Stimulated activated CD8-positive, alpha-beta memory T cell treated with anti-CD3 and anti-CD28 coated beads, Interleukin-15, amount 100 ng/mL, for 24 hours (primary cell): ENCODE measurements at places on chromosomes 11 and 22.

- no peak for DNase-seq
These were observed 7.5 kb upstream of the SYT8 start for GRCh38 chr11:1827095-1827813.

- no peak for DNase-seq
These were observed 24.6 kb upstream of the LDLRAD3 start for GRCh38 chr11:35919244-35919643.

- no peak for DNase-seq
These were observed 2.4 kb downstream of the OR52E1 start for GRCh38 chr11:5071799-5072198.

DNA sequence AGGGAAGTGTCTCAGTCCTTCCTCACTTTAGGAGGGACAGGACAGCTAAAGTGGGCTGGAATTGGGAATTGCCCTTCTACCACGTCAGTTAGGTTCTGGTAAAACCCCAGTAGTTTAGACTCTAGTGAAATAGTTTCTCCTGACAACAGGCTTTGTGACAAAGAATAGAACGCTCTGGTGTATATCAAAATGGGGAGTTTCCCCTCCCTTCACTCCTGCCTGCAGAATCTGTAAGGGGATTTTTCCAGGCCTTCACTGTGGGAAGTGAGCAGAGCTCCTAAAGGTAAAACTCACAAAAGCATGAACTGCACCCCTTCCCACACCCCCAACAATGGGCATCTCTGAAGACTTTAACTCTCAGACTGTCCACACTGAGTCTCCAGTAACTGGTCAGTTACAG, 460.9 kb upstream of the LRRC4C start:
- DNase-seq = no peak

DNA sequence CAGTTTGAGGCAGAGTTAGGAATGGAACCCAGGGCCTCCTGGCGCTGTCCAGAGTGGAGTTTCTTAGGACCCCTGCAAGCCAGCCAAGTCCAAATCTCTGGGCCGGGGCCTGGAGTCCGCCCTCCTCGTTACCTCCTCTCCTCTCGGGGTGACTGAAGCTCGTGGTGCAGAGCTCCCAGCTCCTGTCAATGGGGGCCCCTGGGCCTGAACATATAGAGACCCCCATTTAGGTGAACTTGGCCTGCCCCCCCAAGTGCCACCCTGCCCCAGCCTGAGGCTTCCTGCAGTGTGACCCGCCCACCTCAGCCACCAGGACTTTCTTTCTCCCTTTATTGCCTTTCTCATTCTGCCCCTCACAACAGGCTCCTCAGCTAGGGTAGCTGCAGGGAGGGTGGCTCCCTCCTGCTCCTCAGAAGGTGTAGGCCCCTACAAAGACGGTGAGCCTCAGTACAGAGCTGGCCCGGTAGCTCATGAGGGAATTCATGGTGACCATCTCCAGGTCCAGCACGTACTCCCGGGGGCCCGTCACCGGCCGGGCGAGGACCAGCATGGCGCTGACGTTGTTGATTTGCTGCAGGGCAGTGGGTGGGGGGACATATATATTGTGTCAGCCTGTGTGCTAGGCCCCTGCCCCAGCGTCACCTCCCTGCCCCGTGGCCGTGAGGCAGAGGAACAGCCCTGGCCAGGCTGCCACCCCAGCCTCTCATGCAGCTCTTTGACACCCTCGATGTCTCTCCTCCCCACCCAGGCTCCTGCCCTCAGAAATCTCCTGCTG, 5.9 kb downstream of the EFEMP2 start:
- DNase-seq = no peak

DNA sequence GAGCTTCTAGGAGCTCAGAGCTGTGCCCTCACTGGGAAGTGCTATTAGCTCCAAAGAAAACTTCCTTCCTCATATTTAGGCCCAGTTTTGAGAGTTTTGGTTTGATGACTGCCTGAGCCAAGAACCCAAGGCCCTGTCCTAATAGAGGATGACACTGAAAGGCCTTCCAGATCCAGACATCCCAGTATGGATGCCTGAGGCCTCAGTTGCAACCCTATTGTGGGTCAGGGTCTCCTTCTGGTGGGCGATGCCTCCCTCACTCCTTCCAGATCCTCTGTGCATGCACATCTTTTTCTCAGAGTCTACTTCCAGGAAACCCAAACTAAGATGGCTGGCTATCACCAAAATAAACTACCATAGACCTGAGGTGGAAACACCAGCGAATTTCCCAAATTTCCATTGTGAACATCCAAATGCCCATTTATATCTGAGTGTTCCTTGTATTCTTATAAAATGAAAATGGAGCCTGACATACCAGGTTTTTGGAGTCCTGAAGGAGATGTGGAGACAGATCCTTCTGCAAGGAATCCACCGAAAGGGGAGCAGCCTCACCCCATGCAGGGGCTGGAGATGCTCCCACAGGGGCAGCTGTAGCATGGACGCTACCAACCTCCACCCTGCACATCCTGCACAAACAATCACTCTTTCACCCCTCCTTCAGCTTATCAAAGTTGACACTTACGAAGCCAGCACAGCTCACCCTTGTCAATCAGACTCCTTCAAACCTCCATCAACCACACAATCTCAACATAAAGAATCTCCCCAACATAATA, 61.1 kb downstream of the GGTLC2 start:
- no peak for DNase-seq

DNA sequence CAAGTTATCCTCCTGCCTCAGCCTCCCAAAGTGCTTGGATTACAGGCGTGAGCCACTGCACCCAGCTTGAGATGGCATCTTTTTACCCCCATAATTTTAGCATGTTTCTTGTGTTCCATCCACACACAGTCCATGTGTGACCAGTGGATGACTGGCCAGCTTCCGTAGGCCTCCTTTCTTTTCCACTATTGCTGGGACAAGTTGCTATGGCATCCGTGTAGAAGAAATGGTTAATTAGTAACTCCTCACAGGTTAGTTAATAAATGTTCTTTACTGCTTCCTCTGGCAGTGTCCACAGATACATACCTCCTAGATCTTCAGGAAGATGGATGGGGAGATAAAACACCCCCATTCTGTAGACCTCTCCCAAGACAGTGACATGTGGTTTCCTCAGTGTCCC, 154.3 kb upstream of the RASSF10 start:
- DNase-seq = no peak

DNA sequence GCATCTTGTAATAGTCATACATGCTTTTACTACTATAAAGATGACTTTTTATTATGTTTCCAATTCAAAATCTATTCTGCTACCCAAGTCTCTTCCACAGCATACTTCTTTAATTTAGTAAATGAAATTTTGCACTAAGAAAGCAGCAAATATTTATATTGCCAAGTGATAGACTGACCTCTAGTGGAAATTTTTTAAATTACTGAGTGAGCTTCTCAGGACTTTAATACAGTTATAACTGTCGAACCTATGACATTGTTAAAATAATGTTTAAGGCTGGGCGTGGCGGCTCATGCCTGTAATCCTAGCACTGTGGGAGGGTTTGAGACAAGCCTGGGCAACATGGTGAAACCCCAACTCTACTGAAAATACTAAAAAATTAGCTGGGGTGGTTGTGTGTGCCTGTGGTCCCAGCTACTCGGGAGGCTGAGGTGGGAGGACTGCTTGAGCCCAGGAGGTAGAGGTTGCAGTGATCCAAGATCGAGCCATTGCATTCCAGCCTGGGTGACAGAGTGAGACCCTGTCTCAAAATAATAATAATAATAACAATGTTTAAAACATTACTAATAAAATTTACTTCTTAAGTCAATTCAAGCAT, 27.3 kb downstream of the STK33 start:
- DNase-seq = no peak

DNA sequence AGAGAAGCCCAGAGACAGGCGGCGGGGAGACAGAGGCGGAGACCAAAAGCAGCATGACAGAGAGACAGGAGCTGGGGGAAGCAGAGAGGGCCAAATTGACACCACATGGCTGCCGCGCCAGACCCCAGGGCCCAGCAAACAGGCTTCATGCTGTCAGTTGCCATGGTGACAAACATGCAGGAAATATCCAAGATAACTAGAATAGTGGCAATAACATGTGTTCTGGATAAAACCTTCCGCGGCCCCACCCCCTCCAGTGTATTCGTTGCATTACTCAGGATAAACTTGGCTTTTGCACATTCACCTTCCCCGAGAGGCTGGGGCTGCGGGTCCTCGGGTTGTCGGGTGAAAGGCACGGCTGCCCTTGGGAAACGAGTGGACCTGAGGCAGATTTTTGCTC, 49.9 kb upstream of the CDON start:
- no peak for DNase-seq

- DNase-seq = no peak
These were observed 18.8 kb upstream of the CLNS1A start for GRCh38 chr11:77656362-77656761.

DNA sequence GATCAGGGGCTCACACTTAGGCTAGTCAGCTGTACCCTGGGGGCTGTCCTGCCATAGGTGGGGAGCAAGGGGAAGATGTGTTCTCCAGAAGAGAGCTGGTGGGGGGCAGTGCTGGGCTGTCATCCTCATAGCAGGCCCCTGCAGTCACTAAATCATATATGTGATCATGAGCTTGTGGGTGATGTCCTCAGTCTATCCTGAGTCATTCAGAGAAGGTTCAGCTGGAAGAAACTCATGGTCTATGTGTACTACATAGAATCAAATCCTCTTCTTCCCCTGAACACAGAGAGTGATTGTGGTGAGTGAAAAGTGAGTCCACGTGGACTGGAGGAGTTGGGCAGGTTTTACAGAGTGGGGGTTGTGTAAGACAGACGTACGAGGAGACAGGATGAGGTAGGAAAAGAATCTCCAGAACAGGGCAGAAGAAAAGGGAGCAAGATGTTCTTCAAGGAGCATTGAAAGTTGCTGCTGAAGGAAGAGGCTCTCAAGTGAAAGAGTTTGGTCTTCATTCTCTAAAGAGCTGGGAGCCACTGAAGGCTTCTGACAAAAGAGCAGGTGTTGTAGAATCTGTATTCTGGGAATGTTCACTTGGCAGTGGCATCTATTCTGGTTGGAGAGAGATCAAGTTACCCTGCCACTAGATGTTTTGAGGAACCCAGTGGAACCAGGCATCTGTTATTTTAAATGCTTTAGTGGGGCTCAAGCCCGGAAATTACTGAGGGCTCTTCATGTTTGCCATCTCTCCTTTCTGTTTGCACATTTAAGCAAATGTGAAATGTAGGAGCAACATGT, 68.9 kb downstream of the C22orf31 start:
- no peak for DNase-seq

DNA sequence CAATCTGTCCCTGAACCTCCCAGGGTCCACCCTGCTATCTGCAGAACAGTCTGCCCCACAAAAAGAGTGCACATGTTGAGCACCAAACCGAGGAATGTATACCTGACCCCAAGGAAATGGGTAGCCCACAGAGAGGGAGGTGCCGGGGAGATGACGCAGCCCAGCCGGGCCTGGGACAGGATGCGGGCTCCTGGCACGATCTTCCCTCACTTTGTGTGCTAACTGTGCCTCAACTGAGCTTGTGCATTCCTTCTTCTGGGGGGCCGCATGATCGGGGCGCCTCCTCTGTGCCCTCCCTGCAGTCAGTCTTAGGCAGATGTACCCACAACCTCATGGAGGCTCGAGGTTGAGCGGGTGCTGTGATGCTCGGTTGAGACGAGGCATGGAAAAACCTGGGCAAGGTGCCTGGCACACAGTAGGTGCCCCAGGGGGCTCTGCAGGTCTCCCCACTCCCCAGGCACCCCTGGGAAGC, 2.4 kb downstream of the GAS2L1 start:
- no peak for DNase-seq
